ENCODE measurements at places on chromosomes 13 and 19.

- no peak for DNase-seq
Measured at GRCh38 chr13:94886191-94886590, 173.8 kb upstream of the SOX21 start.

DNA sequence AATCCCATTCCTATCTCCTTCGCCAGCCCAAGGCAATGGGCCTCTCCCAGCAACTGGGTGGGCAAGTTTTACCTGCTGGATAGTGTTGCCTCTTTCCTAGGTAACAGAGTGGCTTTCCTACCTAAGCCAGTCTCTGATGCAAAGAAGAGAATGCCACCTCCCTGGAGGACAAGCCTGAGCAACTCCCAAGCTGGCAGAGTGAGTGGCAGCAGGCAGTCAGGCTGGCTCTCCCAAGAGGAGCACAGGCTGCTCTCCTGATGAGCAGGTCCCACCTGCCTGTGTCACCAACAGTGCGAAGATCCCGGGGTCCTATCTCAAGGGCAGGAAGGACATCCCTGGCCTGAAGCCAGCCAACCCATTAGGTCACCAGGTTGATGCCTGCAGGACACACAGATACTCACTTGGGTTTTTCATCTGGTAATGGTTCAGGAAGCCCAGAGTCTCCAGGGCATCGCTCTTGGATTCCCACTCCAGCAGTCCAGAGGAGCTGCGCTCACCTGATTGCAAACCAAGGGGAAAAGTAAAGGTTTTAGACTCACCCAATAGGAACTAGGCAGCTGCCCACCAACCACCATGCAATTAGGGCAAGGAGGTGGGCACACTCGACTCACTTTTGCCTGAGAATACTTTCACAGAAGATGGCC lies 5.5 kb upstream of the ECH1 start:
- no peak for DNase-seq

DNA sequence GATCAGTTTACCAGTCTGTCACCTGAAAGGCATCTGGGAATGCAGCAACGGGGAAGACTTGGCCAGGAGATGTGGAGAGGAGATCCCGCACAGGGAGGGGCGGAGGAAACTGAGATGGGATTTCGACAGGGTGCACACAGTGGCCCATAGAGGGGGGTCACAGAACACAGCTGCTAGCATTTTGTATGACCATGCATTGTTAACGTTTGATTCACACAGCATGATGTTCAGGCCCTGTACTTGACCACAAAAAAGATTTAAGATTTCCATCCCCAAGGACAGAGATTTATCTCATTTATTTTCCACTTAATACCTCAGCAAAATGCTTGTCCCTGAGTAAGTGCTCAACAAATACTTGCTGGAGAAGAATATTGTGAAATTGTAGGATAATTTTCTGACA lies 63.2 kb downstream of the RAB20 start:
- no peak for DNase-seq

- no peak for DNase-seq
Measured at GRCh38 chr13:41997396-41997795, 36.5 kb upstream of the VWA8 start.

- no peak for DNase-seq
Measured at GRCh38 chr13:88103824-88104223, 432.7 kb downstream of the SLITRK5 start.

- DNase-seq: no peak
Measured at GRCh38 chr13:32838945-32839344, 177.3 kb upstream of the KL start.

- DNase-seq: no peak
Measured at GRCh38 chr13:77143431-77143830, 116.5 kb upstream of the FBXL3 start.

DNA sequence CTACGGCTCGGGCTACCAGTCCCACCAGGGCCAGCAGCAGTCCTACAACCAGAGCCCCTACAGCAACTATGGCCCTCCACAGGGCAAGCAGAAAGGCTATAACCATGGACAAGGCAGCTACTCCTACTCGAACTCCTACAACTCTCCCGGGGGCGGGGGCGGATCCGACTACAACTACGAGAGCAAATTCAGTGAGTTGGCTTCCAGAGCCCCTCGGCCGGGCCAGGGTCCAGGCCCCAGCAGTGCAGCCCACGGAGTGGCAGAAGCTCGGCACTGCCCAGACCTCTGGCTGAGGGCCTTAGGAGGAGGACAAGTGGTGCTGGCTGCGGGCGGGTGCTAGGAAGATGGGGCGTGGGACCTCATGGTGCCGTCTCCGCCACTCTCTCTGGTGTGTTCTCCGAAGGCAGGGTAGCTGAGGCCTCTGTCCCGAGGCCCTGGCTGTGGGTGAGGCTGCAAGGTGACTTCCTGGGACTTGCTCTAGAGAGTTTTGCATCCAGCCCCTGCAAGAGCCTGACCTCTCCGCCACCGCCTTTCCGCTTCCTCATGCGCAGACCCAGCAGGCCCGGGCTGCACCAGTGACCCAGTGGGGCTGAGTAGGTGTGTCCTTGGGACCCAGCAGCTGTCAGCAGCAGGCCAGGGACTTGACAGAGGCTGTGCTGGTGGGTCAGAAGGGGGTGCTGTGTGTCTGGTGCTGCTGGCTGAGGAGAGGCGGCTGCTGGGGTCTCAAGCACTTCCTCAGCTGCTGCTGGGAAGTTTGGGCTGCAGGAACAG lies 13.5 kb upstream of the QTRT1 start:
- no peak for DNase-seq
